ENCODE measurements at places on chromosomes 2 and 18.

- DNase-seq: no peak
Observed at GRCh38 chr2:121359716-121360565, 74.9 kb upstream of the TFCP2L1 start.

- no peak for DNase-seq
Observed at GRCh38 chr2:133085646-133086045, 415.6 kb upstream of the LYPD1 start.

DNA sequence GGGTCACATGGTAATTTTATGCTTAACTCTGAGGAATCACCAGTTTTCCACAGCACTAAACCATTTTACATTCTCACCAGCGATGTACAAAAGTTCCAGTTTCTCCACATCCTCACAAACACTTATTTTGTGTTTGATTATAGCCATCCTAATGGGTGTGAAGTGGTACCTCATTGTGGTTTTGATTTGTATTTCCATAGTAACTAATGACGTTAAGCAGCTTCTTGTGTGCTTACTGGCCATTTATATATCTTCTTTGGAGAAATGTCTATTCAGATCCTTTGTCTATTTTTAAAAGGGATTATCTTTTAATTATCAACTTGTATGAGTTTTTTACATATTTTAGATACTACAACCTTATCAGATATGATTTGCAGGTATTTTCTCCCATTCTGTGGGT, 42.0 kb downstream of the CCDC150 start:
- no peak for DNase-seq

DNA sequence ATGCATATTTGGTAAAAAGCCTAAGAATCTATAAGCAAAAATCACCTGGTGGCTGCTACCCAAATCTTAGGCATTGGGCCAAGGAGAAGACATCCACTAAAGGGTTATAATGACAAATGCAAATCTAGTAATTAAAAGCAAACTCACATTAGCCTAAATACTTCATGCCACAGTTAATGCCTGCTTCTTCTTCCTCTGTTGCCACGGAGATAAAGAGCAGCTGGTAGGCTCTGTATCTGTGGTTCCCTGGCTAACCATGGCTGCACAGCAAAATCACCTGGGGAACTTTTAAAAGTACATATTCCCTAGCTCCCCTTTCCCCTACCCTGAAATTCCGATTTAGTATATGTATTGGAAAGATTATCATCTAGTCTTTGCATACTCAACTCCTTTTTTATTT, 114.3 kb downstream of the LNPK start:
- DNase-seq: no peak

GRCh38 chr2:47346-47725, 1.0 kb upstream of the FAM110C start:
- DNase-seq: no peak

DNA sequence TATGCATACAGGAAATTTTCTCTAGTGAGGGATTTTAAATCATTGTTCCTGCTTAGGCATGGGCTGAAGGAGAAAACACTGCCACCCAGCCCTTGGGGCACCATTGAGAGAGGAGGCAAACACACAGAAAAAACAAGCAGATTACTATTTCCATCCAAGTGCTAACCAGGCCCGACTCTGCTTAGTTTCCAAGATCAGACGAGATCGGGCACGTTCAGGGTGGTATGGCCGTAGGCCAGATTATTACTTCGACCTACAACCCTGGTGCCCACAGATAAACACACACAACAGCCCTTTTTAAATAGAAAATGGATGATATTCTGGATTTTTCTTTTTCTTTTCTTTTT, 45.4 kb upstream of the RHOB start:
- DNase-seq: no peak

- DNase-seq: no peak
Observed at GRCh38 chr2:44598330-44599119, 236.8 kb downstream of the CAMKMT start.

DNA sequence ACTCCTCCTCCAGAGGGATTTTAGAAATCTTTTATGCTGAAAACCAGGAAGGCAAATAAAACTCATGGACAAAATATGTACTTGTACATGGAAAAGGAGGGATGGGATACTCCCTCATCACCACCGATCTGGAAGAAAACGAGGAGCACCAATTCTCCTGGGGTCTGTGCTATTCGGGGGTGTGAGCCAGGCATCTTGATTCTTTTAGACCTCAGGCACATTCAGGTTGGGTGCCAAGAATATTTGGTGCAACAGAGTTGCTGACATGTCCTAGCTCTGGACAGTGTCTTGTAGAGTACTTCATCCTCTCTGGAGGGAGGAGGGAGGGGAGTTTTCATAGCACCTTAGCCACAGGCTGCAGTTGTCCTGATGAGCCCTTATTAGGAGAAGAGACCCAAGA, 163.0 kb downstream of the PRKCE start:
- DNase-seq: no peak

- DNase-seq: no peak
Observed at GRCh38 chr2:85413592-85414420, 3.6 kb upstream of the CAPG start.
